Heart right ventricle (tissue), 16 donors: ENCODE measurements at places on chromosomes 13 and 19. TPM values are rescaled to one million over a fixed set of nuclear protein-coding genes. Genes with fewer than 3 reads are reported as not detected.

GRCh38 chr13:29160862-29161261 lies 340.7 kb downstream of the MTUS2 start:
- no peak for DNase-seq

DNA sequence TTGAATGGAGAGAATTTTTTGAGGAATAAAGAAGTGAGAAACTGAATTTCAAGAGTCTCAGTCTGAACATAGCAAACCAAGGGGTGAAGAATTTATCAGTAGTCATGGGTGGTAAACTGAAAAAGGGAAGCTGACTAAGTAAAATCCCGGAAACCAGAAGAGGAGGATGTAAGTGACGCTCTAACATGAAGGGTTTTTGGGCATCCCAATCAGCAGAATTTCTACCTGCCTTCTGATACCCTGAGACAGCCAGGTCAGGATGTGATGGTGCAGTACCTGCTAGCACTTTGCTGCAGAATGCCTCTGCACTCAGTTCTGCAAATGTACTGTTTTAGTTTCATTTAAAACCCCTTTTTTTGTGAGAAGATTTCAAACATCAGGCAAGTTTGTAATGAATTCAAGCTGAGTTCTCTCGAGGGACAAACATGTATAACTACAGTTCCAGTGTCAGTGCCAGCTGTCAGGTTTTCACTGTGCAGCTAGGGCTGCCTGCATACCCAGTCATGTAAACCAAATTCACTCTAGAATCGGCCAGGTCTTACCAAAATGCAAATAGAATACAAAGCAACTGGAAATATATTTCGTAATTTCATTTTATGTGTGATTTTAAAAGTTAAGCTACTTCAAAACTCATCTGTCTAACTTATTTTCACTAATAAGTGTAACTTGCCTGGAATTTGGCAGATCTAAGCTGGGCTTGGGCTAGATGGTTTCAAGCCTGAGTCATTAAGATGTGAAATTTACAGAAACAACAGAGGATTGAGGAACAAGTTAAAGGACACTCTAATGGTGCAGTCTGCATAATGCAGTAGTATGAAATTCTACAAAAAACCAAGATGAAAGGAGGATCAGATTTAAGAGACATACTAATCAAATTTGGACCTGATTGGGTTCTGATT lies 13.8 kb downstream of the METTL21C start:
- no peak for DNase-seq

- DNase-seq = no peak
These were observed 239.8 kb downstream of the COG6 start for GRCh38 chr13:39895254-39895653.

NECTIN2 gene
- 34.1 TPM for total RNA-seq

CILP2 gene
- total RNA-seq = 0.10 TPM

CCDC70 gene
- not detected for total RNA-seq

PTPRH gene
- 5.2 TPM for total RNA-seq
